ENCODE measurements at places on chromosomes 2 and 18.

GRCh38 chr2:144097440-144098225, 422.3 kb downstream of the ZEB2 start:
- H3K27ac ChIP-seq: no peak overlapping the region
- DNase-seq: no peak
- H3K27me3 ChIP-seq: no peaks in the 10 kb centered on the region
- H3K4me1 ChIP-seq: no peaks in the 10 kb centered on the region
- no peaks in the 10 kb centered on the region for H3K36me3 ChIP-seq
- no peak overlapping the region for H3K4me3 ChIP-seq

DNA sequence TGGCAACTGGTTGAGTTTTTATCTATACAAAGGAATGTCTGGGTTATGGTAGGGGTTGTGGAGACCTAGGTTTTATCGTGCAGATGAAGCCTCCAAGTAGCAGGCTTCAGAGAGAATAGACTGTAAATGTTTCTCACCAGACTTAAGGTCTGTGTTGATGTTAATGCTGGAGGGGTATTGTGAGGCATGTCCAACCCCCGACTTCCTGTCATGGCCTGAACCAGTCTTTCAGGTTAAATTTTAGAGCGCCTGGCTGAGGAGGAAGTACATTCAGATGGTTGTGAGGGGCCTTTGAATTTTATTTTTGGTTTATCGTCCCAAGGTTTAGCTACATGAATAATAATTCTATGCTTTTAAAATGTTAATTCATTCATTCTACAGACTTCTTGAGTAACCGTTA, 435.1 kb downstream of the DLGAP1 start:
- H3K36me3 ChIP-seq: no peaks in the 10 kb centered on the region
- no peak overlapping the region for H3K4me3 ChIP-seq
- H3K4me1 ChIP-seq: no peaks in the 10 kb centered on the region
- DNase-seq: no peak
- H3K27me3 ChIP-seq: no peaks in the 10 kb centered on the region
- H3K27ac ChIP-seq: no peak overlapping the region

DNA sequence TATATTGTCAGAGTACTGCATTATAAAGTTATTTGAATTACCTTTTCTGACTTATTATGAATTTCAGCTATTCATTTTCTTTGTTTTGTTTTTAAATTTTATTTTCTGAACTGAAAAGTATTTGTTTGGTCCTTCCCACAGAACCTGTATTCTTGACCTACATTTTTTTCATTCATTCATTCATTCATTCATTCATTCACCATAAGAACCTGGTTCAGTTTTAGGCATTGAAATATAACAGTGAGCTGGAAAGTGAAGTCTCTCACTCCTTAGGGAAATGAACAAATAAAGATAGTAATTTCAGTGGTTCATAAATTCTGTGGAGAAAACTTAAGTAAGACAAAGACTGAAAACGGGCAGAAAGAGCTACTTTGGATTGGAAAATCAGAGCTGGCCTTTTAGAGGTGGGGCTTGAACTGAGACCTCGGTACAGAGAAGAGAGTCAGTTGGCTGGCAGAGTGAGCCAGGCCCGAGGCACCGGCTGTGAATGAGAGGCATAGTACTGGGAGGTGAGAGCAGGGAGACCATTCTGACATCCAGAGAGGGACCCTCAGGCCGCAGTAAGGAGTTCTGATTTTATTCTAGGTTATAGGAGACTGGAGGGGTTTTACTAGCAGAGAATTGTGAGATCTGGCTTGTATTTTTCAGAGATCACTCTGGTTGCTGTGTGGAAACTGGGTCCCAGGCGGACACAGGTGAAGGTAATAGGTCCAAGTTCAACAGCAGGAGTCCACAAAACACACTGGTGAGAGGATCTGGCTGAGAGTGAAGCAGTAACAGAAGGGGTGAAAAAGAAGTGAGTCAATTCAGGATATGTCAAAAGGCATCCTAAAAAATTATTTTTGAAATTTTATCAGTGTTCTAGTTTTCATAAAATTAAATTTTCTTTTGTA, 75.8 kb upstream of the FN1 start:
- H3K27ac ChIP-seq: no peak overlapping the region
- no peaks in the 10 kb centered on the region for H3K4me1 ChIP-seq

DNA sequence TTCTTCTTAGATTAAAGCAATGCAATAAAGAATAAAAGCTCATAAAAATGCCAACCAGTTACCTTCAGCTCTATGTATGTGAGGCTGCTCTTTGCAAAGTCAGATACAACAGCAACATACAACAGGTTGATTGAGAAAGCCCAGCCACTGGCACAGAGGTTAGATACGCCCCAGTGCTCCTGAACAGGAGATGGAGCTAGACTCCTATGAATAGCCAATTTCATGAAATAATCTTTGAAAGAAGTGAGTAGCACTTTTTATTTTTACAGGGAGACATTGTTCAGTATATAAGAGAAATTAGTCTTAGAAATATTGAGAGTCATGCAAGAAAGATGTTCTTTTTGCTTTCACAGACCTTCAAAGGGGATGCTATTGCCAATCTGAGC, 362.4 kb upstream of the MEX3C start:
- H3K4me3 ChIP-seq: no peak overlapping the region
- no peak for DNase-seq
- H3K4me1 ChIP-seq: no peaks in the 10 kb centered on the region

GRCh38 chr2:142745691-142746090, 131.8 kb upstream of the KYNU start:
- no peak overlapping the region for H3K27ac ChIP-seq
- no peaks in the 10 kb centered on the region for H3K36me3 ChIP-seq
- H3K4me1 ChIP-seq: no peaks in the 10 kb centered on the region
- no peak for DNase-seq
- H3K4me3 ChIP-seq: no peak overlapping the region

DNA sequence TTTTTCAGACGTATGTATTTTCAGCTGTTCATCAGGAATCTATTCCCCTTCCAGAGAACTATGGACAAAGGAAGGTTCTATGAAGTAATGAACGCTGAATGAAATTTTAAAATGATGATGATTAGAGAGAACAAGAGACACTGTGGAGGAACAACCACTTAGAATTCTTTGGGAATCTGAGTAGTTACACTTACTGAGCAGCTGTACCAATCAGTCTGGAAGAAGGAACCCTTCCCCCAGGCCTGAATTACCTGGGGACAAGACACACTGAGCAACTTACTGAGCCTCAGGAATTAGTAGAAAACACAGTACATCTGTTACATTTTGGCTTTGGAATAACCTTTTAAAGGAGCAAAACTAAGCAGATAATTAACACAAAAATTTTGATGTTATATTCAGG, 1.9 kb downstream of the MSTN start:
- H3K27me3 ChIP-seq: no peaks in the 10 kb centered on the region
- no peak overlapping the region for H3K4me3 ChIP-seq
- no peak for DNase-seq
- no peaks in the 10 kb centered on the region for H3K4me1 ChIP-seq
- H3K36me3 ChIP-seq: no peaks in the 10 kb centered on the region
- no peak overlapping the region for H3K27ac ChIP-seq

DNA sequence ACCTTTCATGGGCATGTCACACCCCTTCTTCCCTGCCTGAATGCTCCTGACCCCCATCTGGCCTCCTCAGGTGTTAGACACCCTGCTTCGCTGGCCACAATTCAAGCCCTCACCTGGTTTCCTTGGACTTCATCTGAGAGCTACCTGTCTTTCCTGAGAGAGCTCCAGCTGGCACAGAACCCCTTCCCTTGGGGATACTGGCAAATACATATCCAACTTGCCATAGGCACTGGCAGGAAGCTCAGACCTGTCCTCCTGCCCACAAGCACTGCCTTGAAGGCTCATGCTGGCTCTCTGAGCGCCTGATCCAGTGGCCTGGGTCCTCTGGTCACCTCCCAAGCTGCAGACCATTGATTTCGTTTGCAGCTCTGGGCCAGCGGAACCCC, 74.1 kb upstream of the MAP4K3 start:
- no peaks in the 10 kb centered on the region for H3K27me3 ChIP-seq
- no peaks in the 10 kb centered on the region for H3K36me3 ChIP-seq
- no peak overlapping the region for H3K27ac ChIP-seq
- H3K4me1 ChIP-seq: no peaks in the 10 kb centered on the region
- no peak for DNase-seq
- H3K4me3 ChIP-seq: no peak overlapping the region

DNA sequence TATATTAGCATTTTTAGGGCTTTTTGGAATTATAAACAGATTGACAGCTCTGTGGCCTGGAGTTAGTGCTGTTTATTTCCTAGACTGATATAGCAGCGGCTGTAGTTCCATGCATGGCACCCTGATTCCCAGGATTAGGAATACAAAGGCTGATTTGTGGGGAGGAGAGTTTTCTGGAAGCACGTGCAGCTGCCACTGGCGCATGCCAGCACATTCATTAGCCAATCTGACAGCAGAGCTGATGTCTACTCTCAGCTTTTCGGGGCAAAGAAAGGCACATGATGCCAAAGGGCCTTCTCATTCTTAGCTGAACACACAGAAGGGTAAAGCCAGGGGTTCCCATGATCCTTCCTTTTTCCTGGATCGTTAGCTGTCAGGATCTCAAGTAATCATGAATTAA, 45.7 kb upstream of the RAPH1 start:
- DNase-seq: no peak
- no peak overlapping the region for H3K4me3 ChIP-seq
- no peaks in the 10 kb centered on the region for H3K27me3 ChIP-seq
- no peak overlapping the region for H3K27ac ChIP-seq

DNA sequence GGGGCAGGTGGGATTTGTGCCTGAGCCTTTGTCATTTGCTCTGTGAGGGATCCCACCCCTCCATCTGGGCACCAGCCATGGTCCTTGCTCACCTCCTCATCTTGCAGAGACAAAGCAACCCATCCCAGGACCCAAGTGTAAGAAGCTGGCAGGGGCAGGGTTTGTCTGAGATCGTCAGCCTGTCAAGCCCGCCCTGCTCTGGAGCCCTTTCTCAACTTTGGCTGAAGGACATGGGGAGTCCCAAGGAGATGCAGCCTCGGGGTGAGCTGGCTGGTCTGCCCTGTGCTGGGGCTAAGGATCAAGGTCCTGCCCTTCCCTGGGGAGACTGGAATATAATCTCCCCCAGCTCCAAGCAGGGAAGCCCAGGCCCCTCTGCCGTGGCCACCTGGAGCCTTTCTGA, 86.0 kb downstream of the CAPN13 start:
- no peak overlapping the region for H3K27ac ChIP-seq
- no peaks in the 10 kb centered on the region for H3K4me1 ChIP-seq

DNA sequence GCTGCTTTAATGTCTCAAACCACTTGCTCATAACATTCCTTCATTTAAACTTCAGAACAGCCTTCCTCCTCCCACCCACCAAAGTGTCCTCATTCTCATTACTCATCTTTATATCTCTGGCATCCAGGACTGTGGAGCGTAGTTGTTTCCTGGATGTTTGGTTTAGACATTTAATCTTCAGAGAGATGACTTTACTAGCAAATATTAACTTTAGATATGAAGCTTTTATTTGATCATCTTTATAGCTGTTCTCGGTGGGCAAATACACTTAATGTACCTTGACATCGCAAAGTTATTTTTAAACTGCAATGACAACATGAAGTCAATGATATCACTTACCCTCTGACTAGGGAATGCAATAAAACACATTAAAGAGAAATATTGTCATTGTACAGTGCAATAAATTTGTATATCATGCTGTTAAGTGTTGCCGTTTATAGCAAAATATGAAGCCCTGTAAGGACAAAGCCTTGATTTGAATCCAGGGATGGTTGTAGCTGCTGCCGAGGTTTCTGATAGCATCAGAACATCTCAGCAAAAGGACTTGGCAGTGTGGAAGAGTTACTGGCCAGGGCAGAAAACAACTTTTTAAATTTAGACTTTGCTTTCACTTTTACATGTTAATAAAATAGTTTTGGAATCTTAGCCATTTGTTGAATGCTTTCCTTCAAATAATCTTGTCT, 4.6 kb upstream of the LAMA3 start:
- no peak overlapping the region for H3K4me3 ChIP-seq
- DNase-seq: no peak
- H3K27me3 ChIP-seq: peaks cover 26% of the 10 kb centered on the region
- no peaks in the 10 kb centered on the region for H3K36me3 ChIP-seq
- H3K27ac ChIP-seq: no peak overlapping the region

DNA sequence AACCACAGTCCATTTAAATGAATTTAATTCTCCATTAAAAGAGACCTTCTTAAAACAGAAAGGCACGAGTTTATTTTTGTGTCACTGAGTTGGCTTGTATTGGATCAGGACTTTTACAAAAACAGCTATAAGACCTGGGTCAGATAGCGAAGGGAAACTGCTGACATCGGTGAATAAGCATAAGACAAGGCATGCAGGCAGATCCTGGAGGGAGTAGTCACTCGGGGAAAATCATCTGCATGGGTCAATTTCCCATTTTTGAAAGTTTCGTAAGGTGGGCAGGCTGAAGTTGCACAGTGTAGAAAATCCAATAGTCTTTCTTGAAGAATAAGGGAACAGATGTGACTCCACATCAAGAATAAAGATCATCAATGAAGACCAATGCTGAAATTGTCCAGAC, 12.9 kb downstream of the IL36B start:
- H3K4me3 ChIP-seq: no peak overlapping the region
- no peak overlapping the region for H3K27ac ChIP-seq
- no peaks in the 10 kb centered on the region for H3K36me3 ChIP-seq
- no peaks in the 10 kb centered on the region for H3K4me1 ChIP-seq

DNA sequence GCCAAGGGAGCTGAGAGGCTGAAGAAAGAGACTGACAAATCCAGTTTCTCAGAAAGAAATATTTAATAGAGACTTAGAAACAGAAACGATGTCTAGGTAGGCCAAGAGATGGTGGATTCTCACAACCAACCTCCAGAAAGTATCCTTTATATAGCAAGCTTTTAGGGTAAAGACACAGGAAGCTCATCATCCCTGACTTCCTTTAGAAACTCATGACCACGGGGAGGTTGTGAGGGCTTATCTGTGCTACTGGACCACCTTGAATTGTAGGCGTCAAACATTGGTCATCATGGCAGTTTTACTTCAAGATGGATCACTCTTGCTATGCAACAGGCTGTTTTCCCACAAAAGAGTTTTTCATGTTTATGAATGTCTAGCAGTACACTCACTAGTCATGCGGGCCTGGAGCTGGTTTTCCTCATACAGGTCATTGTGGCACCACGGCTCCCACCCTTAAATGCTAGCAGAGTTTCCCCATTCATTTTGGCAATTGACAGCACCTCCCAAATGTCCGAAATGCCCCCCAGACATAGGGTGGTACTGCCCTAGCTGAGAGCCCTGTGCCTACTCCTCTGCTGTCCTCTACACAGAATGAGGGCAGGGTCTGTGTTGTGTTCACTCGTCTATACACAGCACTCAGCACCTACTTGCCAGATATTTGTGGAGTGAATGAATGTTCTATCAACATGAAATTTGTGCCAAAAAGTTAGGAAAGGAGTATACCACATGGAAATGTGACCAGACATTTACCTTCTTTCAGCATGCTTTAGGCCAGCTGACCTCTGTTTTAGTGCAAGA, 89.0 kb downstream of the TMEM247 start:
- peaks cover 3% of the 10 kb centered on the region for H3K4me1 ChIP-seq
- H3K27me3 ChIP-seq: no peaks in the 10 kb centered on the region
- H3K36me3 ChIP-seq: no peaks in the 10 kb centered on the region
- no peak for DNase-seq
- no peak overlapping the region for H3K4me3 ChIP-seq
- no peak overlapping the region for H3K27ac ChIP-seq
